ENCODE measurements at places on chromosomes 3 and 15.

DNA sequence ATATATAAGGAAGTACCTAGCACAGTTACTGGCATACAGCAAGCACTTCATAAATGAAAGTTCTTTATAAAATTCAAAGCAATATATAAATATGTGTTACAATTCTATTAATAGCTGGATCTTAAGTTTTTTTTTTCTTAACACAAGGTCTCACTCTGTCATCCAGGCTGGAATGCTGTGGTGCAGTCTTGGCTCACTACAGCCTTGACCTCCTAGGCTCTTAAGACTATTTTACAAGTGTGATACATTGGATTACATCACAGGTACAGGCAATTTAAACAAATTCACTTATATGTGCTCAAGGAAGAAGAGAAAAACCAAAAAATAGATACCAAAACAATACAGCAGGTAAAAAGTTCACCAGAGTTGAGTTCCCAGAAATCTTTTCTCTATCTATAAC, 60.6 kb downstream of the ZNF280D start:
- no peak for DNase-seq

GRCh38 chr15:48935236-48935635, 28.5 kb downstream of the SHC4 start:
- no peak for DNase-seq

GRCh38 chr15:81987628-81988027, 58.2 kb downstream of the MEX3B start:
- no peak for DNase-seq

DNA sequence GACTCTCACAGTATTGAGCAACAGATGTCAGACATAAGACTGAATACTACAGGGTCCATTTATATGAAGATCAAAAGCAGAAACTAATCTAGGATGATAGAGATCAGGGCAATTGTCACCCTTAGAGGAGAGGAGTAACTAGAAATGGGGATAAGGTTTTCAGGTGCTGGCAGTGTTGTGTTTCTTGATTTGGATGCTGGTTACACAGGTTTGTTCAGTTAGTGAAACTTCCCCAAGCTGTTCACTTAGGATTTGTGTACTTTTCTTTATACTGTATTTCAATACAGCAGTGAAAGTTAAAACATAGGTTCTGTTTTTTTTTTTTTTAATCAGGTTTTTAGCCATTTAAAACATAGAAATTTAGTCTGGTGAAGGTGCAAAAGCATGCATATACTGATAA, 39.1 kb upstream of the CMTM7 start:
- no peak for DNase-seq

GRCh38 chr3:179663093-179663492, 10.3 kb downstream of the USP13 start:
- DNase-seq: no peak

DNA sequence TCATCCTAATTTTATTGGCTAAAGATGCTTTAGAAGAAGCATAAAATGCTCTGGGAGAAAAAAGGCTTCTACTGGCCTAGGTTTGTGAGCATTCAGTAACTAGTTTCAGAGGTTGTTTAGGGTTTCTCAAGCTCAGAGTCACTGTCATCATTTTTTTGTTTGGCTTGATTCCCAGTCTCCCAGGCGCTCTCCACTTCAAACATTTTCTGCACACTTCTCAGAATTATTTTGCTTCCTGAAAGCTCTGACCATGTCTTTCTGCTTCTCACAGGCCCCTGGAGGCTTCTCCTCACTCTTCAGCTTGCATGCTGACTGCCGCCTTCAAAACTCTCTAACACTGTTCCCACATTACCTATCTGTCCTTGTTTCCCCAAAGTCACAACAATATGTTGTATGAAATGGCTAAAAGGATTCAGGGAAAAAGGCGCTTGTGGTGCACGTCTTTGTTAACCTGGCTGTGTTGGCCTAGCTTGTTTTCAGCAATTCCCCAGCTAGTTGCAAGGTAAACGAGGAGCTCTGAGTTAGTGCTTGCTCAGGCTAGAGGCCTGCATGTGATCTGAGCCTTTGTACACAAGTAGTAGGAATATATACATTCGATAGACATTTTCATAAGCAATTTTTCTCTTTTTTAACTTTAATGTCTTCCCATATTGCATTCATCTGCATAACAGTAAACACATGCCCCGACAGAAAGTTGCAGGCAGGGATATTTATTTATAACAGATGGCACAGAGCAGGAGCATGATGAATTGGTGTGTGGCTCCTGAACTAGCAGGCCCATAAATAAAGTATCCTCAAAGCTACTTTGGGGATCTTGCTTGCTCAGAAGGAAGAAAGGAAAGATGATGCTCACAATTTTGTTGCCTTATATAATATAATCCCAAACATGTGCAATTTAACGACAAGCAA, 129.2 kb upstream of the DPH6 start:
- DNase-seq: peak; percentile 6

DNA sequence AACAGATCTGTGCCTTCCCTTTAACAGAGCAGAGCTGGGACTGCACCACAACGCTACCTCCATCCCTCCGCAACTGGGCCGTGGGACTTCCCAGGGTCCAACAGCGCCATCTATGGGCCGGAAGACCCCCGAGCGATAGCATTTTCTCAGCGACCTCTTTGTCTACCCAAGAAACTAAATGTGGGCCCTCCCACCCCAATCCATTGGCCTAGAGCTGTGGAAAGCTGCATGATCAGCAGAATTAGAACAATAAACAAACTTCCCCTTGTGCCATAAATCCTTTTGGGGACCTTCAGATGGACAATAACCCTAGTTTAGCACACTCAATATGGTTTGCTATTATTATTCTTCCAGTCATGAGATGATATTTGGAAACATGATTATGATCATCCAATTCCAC, 74.8 kb upstream of the NTRK3 start:
- DNase-seq: peak; percentile 60

- no peak for DNase-seq
Observed at GRCh38 chr15:58431221-58432149, at the start of gene LIPC. Gene LIPC, plus strand, starts transcription at chr15:58431991. Its CDS starts 42 bp downstream, at chr15:58432033.

DNA sequence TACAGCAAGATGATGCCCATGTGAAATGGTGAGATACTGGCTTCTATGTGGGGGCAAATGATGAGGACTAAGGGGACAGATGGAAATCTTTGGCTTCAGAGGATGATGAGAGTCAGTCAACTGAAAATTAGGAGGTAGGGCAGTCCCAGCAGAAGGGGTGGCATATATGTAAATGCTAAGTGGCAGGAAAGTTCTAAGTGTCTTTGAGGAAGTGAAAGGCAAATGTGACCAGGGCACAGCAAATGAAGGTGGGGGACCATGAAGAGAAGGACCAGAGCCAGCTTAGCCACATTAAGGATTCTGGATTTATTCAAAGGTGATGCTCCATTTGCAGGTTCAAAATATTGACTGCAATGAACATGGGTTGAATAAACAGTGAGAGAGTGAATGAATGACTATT, 29.2 kb upstream of the LIMD1 start:
- DNase-seq: no peak

DNA sequence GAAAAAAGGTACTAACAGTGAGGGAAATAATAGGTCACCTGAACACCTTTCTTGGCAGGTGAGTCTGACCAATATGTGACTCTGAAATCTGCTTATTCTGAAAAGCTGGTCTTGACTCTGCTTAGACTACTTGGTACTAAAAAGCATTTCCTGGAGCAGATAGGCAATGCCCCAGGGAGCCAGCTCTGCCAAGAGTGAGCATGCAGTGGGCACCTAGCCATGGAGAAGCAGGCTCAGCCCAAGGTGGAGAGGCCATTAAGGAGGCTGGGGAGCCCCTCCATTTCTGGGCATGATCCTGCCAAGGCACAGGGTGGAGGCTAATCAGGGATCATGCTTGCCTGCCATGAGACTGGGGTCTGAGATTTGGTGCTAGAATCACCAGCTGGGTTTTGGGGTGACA, 1.6 kb upstream of the LTF start:
- no peak for DNase-seq

GRCh38 chr15:89109238-89109637, 21.0 kb downstream of the ABHD2 start:
- no peak for DNase-seq

DNA sequence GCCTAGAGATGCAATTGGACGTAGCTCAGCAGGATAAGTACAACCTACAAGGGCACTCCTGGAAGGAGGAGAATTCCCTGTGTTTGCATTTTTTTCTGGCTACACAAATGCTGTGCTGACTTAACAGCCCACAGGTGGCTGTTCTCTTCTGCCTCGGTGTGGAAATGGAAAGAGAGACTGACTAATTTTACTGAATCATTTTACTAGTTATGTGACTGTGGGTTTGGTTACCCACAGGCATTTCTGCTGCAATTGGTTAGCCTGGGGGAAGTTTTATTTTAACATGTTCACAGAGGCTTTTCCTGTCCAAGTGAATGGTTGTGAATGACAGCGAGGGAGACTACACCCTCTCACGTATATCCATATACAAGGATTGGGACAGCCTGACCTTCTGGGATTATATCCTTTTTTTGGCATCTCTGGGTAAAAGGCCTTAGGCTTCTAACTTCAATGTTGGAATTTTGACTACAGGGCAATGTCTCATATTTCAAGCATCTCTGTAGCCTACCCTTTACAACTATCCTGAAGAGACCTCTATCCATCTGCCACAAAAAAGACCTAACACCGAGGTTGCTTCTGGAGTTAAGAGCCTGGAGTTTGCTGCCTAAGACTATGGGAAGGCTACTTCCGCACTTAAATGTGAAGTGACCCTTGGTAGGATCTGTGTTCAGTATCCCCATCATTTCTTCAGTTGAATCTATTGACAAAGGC, 67.2 kb upstream of the TP63 start:
- peak; percentile 88 for DNase-seq

- DNase-seq: no peak
Observed at GRCh38 chr3:98026425-98027084, 8.6 kb downstream of the GABRR3 start.

GRCh38 chr3:514192-514591, 317.6 kb downstream of the CHL1 start:
- DNase-seq: no peak

GRCh38 chr15:43150191-43150929, 17.0 kb downstream of the TMEM62 start:
- DNase-seq: no peak

DNA sequence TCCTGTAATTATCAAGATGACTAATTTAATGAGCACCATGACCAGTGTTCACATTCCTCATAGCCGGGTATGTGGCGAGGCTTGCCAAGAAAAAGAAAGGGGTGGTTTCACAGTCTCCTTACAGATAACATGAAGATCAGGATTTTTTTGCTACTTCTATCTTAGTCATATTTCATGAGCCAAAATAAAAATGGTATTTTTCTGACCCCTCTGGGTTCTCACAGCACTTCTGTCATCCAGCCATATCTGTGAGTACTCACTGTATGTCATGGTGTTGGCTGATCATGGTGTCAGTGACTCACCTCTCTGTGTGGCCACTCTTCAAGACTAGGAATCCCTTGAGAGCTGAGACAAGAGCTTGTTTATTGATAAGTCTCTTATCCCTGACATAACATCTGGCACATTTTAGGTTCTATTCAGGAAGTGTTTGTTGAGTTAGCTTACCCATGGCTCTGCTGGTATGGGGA, 130.5 kb upstream of the LMCD1 start:
- DNase-seq: no peak

GRCh38 chr3:53483821-53484220, 10.6 kb upstream of the CACNA1D start:
- no peak for DNase-seq

DNA sequence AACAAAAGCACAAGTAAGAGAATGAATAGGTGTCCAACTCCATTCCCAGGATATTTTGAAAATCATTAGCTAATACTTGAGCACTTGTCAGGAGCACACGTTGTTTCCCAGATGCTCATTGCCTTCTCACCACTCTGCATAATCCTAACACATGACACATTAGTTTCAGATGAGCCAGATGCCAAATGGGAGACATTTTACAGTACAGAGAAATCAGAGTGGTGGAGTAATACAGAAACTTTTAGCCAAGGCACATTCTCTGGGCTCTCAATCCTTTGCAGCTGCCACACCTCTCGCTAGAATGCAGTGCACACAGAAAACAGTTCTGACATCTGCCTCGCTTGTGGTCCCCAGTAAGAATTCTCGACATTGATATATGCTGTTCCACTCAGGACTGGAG, 76.6 kb downstream of the P3H2 start:
- DNase-seq: no peak

- DNase-seq: no peak
Observed at GRCh38 chr3:63582943-63583500, 69.5 kb upstream of the SNTN start.

- DNase-seq: no peak
Observed at GRCh38 chr3:52433996-52434479, 10.9 kb downstream of the SEMA3G start.

DNA sequence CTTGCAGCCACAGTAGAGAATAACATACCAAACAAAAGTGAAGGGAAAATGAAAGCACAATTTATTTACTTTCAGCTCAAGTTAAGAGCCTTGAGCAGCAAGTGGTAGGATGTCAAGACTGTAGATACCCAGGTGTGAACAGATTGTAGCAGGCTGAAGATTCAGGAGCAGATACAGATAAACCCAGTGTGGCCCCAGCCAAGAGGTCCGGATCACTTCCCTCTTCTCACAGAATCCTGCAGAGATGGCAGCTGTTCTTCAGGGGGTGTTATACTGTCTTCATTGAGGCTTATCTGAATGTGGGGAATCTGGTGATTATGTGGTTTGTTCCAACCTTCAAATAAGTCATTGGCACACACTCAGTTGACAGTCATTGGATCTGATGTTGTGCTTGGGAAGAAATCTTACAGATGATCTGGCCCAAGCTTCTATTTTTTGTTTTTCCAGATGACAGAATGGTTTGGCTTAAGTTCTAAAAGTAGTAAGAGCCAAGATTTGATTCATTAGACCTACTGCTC, 2.2 kb downstream of the STARD9 start:
- no peak for DNase-seq

- no peak for DNase-seq
Observed at GRCh38 chr3:31265646-31266428, 266.9 kb upstream of the STT3B start.

- DNase-seq: no peak
Observed at GRCh38 chr3:48826451-48826850, 21.2 kb downstream of the PRKAR2A start.

DNA sequence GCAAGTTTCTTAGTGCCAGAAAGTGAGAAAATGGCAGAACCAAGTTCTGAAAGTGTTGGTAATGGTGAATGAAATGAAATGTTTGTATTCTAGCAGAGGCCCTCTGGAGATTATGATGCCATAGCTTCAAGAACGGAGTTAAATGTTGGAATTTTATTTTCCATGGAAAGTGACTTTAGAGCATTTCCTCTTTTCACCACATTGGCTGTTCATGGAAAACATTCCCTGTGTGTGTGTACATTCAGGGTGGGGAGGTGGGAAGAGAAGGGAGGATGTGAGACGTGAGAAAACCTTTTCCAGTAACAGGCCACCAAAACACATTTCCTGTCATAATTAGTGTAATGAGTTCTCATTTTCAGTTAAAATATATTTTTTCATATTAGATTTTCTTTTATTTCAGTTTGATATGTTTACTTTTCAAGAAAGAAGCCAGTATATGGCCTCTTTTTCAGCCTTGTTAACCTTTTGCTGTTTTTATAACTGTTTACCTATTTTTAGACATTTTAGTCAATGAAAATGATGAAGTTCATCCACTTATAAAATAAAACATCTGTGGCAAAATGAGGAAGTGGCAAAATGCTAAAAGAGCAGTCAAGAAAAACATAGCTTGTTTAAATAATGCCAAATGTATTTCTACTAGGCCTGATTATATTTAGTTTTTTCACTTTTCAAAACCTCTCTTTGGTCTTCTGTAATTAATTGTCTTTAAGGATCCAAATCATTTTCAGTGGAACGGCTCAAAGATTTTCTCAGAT, 21.6 kb downstream of the SAMMSON start:
- no peak for DNase-seq

GRCh38 chr3:46406788-46407611, at the start of the genes CCR5AS and CCRL2:
Gene CCR5AS, minus strand, starts transcription at chr3:46407066.
Gene CCRL2, plus strand, starts transcription at chr3:46407259. Its CDS starts 821 bp downstream, at chr3:46408080.
- DNase-seq: peak; percentile 51
